ENCODE measurements at places on chromosomes 1 and 21.

DNA sequence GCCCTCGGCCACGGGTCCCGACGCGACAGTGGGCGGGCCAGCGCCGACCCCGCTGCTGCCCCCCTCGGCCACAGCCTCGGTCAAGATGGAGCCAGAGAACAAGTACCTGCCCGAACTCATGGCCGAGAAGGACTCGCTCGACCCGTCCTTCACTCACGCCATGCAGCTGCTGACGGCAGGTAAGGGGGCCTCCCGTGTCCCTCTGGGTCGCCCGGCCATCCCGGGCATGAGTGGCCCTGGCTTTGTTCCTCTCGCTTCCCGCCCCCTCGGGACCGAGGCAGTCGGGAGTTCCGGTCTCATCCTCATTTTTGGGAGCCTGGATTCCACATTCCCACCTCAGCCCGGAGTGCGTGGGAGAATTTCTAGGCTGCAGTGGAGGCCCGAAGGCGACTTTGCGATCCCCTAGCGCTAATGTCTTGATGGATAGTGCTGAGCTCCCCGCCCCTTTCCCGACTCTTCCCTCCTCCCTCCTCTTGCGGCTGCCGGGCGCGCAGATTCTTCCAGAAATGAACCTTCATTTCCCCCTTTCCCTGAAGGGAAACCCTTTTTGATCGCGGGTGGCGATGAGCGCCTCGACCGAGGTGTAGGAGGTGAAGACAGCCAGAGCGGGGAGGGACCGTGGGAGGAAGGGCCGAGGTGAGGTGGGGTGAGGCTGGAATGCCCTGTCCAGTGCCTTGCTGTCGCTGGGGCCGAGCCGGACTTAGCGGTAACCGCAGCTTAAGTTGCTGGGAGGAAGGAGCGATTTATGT lies 705 bp downstream of the KHDRBS1 start:
- no peak for DNase-seq

DNA sequence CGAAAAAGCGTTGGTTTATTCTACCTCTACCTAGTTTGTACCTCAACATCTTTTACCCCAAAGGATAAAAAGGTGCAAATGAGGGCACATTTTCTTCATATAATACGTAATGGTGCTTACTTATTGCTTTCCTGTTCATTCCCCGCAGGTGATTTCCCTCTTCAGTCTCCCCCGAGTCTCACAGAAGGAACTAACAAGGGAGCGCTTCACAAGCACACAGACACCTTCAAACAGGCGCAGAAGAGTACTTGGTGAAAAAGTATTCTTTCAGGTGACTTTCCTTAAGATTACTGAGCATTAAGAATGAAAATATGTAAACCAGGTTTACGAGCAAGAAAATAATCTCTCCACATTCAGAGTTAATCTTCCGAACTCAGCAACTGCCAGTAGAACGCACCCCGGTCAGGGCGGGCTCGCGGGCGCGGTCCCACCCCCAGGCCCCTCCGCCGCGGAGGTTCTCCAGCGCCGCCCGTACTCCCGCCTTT lies 511 bp upstream of the RABGAP1L start:
- no peak for DNase-seq

DNA sequence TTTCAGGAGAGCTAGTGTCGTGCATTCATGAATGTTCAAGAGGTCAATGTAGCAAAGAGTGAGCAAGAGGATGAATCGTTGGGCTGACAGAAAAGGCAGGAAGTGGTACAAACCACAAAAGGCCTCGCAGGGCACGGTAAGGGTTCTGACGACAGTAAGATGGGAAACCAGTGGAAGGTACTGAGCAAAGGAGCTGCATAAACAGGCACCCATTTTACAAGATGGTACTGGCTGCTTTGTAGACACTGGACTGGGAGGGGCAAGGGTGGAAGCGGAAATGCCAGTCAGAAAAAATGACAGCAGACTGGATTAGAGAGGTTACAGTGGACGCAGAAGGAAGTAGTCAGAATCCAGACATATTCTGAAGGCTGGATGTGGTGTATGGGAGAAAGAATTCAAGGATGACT lies 123.5 kb downstream of the PTPN14 start:
- peak; percentile 99 for DNase-seq

DNA sequence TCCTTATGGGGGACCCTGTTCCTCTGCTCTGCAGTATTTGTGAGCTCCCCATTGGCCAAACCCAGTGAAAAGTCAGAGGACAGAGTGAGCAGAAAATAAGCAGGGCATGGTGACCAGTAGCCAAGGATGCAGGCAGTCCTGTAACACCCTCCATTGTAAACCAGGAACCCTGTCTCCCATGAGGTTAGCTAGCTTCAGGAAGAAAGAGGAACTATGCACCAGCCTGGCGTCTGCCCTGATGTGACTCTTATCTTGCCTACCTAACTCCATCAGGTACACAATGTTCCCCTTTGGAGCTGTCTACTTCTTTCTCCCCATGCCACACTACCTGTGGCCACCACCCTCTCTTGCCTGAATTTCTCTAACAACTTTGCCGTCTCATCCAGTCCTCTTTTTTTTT lies 119.2 kb downstream of the LRIG2 start:
- no peak for DNase-seq

GRCh38 chr1:47181095-47181954 lies 8.5 kb downstream of the PDZK1IP1 start:
- no peak for DNase-seq

- DNase-seq, result no peak
Measured at GRCh38 chr1:27258598-27258997, 24.2 kb downstream of the WDTC1 start.

DNA sequence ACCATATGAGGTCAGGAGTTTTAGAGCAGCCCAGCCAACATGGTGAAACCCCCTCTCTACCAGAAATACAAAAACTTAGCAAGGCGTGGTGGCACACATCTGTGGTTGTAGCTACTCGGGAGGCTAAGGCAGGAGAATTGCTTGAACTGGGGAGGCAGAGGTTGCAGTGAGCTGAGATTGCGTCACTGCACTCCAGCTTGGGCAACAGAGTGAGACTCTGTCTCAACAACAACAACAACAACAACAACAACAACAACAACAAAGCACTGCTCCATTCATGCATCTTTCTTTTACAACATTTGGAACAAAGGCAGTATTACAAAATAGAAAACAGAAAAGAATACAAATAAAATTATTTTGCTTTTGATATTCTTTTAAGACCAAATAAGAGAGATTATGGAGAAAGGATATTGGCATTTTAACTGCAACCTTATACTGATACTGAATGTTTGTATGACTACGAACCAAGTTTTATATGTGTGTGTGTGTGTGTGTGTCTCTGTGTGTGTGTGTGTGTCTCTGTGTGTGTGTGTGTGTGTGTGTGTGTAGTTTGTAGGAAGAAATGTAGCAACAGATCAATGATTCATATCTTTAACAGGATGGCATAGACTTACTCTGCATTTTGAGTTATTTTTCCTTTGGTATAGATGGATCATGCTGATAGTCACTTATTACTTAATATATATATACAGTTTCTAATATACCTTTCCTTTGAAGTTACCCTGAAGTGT lies 24.6 kb downstream of the ATF6 start:
- no peak for DNase-seq

- DNase-seq, result no peak
Measured at GRCh38 chr1:15218287-15219279, 28.4 kb upstream of the FHAD1 start.

DNA sequence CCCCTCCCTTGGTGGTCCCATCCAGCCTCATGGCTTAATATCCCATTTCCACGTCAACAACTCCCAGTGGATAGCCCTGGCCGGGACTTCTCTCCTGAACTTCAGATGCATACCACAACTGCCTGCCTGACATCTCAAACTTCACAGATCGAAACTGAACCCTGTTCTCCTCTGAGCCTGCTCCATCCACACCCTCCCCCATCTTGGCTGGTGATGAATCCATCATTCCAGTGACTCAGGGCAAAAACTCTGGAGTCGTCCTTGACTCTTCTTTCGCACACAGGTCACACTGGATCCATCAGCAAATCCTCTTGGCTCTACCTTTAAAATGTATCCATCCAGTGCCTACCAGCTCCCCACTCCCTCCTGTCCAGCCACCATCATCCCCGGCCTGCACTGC lies 3.9 kb downstream of the TAS1R2 start:
- no peak for DNase-seq

DNA sequence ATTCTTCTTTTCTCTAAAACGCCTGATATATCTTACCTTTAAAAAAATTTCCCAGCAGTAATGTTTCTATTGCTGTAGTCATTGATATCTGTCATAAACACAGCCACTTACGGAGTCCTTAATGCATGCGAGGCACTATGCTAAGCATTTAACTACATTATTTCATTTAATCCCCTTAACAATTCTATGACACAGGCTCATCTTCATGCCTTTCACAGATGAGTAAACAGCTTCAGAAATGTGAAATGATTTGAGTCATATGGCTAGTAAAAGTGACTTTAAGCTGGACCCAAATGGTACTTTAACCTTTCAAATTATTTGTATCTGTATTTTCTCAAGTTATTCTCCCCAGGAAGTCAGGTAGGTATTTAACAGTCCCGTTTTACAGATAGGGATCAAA lies 125.1 kb upstream of the FGGY start:
- DNase-seq, result no peak

DNA sequence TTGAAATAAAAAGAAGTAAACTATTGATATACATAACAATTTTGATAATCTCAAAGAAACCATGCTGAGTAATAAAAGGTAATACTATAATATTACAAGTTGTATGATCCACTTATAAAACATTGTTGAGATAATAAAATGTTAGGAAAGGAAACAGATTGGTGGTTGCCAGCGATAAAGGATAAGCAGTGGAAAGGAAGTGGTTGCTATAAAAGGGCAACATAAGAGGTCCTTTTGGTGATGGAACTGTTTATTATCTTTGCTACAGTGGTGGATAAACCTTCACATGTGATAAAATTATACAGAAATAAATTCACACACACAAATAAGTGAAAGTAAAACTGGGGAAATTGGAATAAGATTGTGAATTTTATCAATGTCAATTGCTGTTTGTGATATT lies 15.1 kb downstream of the OR6F1 start:
- DNase-seq, result no peak

DNA sequence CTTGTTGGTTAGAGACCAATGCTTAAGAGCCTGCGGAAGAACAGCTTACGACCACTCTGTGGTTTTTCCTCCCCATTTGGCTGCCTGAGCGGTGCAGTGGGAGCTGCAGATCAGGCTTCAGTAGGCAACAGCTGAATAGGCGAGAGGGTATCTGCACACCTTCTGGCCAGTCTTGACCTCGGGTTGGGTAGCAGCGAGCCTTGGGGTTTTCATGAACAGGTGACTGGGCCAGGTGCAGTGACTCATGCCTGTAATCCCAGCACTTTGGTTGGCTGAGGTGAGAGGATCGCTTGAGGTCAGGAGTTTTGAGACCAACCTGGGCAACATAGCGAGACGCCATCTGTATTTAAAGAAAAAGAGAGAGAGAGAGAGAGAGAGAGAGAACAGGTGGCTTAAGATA lies 41.0 kb downstream of the NENF start:
- no peak for DNase-seq

DNA sequence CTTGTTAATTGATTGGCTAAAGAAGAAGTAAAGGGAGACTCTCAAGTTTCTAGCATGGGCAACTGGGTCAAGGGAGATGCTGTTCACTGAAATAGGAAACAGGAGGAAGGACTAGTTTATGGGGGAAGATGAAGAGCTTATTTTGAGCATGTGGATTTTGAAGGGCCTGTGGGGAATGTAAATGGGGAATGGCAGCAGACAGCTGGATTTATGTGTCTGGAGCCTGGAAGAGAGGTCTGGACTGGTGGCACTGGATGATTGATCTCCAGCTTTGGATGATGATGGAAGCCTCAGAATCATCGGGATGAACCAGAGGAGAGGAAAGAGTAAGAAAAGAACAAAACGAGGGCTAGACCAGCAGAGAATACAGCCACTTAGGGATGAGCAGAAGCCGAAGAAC lies 54.9 kb upstream of the ENAH start:
- DNase-seq, result no peak

GRCh38 chr1:7228252-7228961 lies 443.2 kb downstream of the CAMTA1 start:
- DNase-seq, result no peak

- DNase-seq, result no peak
Measured at GRCh38 chr1:200228081-200228480, 181.8 kb downstream of the ZNF281 start.

DNA sequence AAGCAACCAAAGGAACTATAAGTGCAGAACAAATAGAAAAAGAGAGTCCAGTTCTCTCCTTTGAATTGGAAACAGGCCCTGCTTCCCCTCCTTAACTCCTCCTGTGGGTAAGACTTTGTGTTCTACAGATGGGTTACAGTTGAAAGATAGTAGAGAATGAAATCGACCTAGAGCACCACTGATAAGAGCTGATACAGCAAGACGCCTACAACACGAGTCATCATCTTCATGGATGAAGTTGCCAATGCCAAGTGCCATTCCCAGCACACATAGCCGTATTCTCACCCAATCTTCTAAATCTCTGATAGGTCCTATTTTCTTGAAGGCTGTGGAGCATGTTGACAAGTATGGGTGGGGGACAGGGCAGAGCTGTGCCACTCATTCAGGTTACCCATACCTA lies 99.8 kb upstream of the CAMK1G start:
- no peak for DNase-seq

DNA sequence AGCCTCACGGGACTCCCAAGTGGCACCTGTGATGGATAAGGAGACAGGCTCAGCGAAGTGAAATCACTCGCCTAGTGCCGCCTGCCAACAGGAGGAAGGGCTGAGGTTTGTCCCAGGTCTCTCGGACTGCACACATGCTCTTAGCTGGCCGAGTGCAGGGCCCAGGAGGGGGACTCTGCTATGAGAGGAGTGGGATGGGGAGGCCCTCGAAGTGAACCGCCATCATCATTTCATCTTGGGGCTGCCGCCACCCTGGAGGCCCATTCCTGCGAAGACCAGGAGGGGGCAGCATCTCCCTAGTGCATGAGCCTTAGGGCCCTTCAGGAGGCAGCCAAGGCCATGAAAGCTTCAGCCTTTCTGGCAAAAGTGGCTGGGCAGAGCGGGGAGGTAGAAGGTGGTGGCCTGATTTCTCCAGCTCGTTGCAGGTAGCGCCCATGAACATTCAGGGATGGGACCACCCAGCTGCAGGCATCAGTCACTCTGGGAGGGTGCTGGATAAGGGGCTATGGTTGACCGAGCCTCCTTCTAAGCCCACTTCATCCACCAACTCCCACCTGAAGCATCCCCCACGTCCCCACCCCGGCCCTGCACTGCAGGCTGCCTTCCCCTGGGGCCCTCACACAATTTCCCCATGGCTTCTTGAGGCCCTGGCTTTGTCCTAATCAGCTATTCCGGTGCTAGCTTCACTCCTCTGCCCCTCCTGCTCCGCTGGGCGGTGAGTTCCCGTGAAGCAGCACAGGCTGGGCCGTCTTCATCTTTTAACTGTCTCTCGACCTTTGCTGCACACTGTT lies 17.2 kb upstream of the RASSF5 start:
- no peak for DNase-seq

GRCh38 chr1:200221614-200222282 lies 188.1 kb downstream of the ZNF281 start:
- DNase-seq, result no peak

- DNase-seq, result peak; percentile 84
Measured at GRCh38 chr1:159092036-159092760, 15.6 kb upstream of the AIM2 start.

GRCh38 chr1:214259353-214259977 lies 21.5 kb upstream of the SMYD2 start:
- DNase-seq, result no peak

- DNase-seq, result no peak
Measured at GRCh38 chr21:25563361-25564116, 43.7 kb downstream of the MRPL39 start.

GRCh38 chr1:230144010-230144614 lies 77.1 kb downstream of the GALNT2 start:
- DNase-seq, result no peak

- DNase-seq, result no peak
Measured at GRCh38 chr1:153432874-153433681, 16.8 kb downstream of the S100A7A start.
